ENCODE measurements at places on chromosomes 5 and 9.

DNA sequence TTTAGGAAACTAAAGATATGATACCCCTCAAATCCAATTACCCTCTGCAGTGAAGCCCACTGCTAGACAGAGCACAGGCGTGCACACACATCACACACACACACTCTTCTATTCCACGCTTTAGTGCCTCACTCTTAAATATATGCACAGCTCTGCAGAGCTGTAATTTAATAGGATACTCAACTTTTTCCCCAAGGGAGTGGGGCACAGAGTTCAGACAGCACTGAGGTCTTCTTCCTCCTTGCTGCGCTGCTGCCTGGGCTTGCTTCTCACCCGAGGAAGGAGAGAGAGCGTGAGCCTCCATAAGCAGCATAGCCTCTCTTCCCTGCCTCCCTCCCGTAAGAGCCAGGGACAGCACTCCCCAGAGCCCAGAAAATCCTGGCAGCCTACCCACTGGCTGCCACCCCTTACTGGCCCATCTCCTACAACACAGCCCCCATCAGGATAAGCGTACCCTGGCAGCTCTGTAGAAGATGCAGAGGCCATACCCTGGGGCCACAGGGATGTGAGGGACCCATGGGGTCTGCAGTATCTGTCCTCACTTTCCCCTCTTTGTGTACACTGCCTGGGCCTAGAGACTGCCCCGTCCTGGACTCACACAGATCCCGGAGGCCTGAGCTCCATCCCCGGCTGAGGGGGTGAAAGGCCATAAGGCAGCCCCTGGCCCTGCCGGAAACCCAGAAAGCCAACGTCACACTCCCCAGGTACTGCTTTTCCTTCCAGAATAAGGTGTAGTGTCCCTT lies 102.1 kb downstream of the C5orf15 start:
- no peak overlapping the region for H3K4me3 ChIP-seq
- DNase-seq: no peak
- H3K4me1 ChIP-seq: no peaks in the 10 kb centered on the region
- H3K27me3 ChIP-seq: peaks cover 55% of the 10 kb centered on the region

DNA sequence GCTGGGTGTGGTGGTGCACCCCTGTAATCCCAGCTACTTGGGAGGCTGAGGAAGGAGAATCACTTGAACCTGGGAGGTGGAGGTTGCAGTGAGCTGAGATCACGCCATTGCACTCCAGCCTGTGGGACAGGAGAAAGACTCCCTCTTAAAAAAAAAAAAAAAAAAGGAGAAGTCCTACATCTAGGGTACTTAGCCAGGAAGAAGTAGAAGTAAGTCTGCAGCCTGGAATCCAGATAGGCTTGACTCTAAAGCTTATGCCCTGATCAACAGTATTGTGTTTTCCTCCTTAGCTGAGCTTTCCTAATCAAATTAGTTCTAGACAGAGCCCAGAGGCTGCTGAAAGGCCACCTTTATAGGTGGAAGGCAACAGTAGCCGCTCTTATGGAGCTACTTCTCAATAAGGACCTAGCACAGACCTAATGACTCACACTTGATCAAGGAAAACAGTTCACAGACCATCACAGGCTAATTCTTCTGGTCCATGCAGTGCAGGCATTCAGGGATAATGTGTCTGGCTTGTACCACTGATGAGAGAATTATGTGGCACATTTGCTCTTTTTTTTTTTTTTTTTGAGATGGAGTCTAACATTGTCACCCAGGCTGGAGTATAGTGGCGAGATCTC lies 105.5 kb upstream of the KLF4 start:
- H3K27ac ChIP-seq: no peak overlapping the region
- no peaks in the 10 kb centered on the region for H3K27me3 ChIP-seq
- no peak overlapping the region for H3K4me3 ChIP-seq
- DNase-seq: no peak
- H3K4me1 ChIP-seq: no peaks in the 10 kb centered on the region

DNA sequence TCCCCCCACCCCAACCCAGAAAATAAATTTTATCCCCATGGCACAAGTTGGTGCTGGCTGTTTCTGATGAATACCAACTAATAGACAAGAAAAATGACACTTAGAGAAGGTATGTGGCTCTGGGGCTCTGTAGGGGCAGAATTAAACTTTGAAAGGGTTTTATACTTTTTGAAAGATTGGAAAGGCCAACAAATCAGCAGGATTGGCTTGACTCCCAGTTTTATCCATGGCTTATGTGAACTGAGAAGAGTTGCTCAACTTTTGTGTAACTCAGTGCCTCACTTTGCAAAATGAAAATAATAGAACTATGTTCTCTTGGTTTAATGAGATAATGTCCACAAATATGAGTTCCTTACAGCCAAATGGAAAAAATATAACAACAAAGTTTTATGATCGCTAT lies 288.9 kb upstream of the KIF2A start:
- DNase-seq: no peak
- no peaks in the 10 kb centered on the region for H3K4me1 ChIP-seq
- no peaks in the 10 kb centered on the region for H3K36me3 ChIP-seq
- no peak overlapping the region for H3K4me3 ChIP-seq
- peaks cover 11% of the 10 kb centered on the region for H3K27me3 ChIP-seq

DNA sequence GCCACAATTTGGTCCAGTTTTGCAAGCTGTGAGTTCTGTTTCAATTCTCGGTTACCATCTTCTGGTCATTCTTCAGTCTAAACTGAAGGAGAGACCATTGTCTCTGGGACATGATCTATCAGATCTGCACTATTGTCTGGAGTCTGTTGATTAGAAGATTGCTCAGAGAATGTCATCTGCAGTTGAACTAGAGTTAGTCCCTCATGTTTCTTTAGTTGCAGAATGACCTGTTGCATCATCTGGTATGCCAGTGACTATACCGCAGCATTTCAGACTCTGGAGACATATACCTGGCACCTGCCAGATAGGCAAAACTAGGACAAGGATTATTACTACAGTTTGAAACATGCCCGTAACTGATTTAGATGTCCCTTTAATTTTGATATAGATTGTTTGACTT lies 194.8 kb downstream of the LRRC70 start:
- H3K27me3 ChIP-seq: no peaks in the 10 kb centered on the region
- H3K4me3 ChIP-seq: no peak overlapping the region
- no peak for DNase-seq
- H3K4me1 ChIP-seq: no peaks in the 10 kb centered on the region
- no peaks in the 10 kb centered on the region for H3K36me3 ChIP-seq

DNA sequence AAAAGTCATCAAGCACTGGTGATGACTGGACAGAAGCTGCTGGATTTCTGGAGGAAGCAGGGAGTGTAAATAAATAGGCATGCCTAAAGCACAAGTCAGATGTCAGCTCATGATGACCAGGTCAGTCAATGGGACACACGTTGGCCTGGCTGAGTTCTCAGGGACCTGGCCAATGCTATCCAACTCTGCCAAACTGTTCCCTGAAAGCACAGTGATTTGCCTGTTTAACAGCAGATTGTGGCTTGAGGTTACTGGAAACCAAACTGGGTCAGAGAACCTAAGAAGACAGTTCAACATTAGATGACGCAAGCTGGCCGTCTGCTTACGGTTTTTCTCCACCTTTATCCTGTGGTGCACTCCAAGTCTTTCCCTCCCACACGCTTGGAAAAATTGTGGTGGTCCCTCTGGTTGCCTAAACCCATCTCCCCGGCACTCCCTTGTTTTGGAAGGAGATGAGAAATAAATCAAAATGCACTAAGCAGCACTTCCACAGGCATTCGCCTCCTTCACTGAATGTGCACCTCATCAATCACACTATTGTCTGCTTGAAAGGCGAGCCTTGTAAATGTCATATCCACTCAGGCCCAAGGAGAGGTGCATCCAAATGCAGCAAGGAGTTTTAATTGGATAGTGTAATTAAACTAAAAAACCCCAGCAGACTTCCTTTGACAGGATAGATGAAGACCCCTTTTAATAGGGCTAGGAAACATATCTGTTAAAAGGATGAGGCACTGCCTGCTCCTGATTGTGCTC lies 199.4 kb downstream of the GAPVD1 start:
- no peak overlapping the region for H3K4me3 ChIP-seq
- H3K27ac ChIP-seq: no peak overlapping the region
- no peaks in the 10 kb centered on the region for H3K27me3 ChIP-seq
- no peak for DNase-seq
- no peaks in the 10 kb centered on the region for H3K4me1 ChIP-seq

DNA sequence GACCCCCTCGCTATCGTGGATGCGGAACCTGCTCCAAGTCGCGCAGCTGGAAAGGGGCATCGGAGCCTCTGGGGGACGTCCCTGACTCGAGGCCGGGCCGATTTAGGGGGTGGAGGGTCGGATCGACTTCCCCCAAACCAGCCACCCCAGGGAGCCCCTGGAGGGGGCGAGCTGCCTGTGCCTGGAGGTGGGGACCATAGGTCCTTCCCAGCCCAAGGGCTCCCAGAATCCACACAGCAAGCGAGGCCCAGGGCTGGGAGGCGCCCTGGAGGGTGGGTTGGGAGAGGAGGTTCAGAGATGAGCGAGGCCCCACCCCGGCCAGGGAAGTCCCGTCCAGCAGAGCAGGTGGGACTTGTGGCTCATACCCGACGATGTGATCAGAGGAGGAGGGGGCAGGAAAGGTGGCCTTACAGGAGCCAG lies 147.6 kb downstream of the GAPVD1 start:
- no peak overlapping the region for H3K27ac ChIP-seq
- H3K36me3 ChIP-seq: peaks cover 2% of the 10 kb centered on the region
- peaks cover 20% of the 10 kb centered on the region for H3K4me1 ChIP-seq
- no peak for DNase-seq

DNA sequence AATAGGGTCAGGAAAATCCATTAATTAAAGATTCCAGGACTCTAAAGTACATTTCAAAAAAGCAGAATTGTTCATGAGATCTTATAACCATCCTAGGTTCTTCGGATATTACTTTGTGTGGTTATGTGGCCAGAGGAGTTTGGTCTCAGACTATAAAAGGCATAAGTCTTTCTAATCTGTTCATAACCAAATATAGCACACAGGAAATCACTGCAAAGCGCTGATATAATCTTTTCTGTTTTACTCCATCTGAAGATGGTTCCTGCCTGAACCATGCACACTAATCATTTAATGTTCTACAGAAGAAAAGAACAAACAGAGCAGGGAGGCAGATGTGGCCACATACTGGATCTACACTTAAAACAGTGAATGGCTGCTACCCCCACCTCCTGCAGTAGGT lies 182.8 kb downstream of the SEMA5A start:
- H3K4me1 ChIP-seq: no peaks in the 10 kb centered on the region
- H3K4me3 ChIP-seq: no peak overlapping the region
- no peak overlapping the region for H3K27ac ChIP-seq
- H3K27me3 ChIP-seq: no peaks in the 10 kb centered on the region

- H3K27me3 ChIP-seq: no peaks in the 10 kb centered on the region
- no peak for DNase-seq
- peaks cover 22% of the 10 kb centered on the region for H3K36me3 ChIP-seq
- H3K4me1 ChIP-seq: peaks cover 17% of the 10 kb centered on the region
- H3K4me3 ChIP-seq: peak overlapping the region; percentile 81
Observed at GRCh38 chr5:80655231-80655774, 520 bp upstream of the DHFR start.

DNA sequence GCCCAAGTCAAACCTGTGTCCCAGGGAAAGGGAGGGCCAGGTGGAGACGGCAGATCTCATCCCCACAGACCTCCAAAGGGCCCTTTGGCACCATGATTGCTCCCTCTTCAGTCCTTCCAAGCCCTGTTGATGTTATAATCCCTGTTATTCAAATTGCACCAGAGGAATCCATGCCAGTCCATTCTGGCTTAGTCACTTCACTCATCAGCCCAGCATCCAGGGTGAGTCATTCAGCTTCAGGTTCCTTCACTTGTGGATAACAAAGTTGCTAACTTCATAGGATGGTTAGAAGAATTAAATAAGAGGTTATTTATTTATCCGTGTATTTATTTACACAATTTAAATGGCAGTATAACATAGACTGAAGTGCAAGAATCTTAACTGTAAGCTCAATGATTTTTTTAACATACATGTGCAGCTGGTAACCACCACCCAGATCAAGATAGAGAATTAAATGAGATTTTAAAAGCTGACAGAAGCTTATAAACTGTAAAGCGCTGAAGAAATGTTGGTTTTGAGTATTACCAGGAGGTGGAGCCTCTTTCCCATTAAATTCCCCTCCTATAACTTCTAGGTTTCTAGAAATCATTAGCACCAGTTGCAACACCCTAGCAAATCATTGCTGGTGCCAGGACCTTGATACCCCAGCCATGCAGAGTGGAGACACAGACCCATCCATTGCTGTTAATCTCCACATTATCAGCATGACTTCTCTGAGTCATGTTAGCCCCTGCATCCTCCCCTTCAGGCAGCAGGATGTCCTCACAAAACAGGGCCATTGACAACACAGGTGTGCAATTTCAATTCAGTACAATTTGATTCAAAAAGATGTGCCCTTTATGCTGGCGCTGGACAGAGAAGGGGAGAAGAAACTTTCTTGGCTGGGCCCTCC lies 77.4 kb downstream of the SEC61B start:
- no peak for DNase-seq
- no peaks in the 10 kb centered on the region for H3K4me1 ChIP-seq
- H3K27ac ChIP-seq: no peak overlapping the region
- H3K27me3 ChIP-seq: peaks cover 59% of the 10 kb centered on the region
- H3K36me3 ChIP-seq: no peaks in the 10 kb centered on the region

DNA sequence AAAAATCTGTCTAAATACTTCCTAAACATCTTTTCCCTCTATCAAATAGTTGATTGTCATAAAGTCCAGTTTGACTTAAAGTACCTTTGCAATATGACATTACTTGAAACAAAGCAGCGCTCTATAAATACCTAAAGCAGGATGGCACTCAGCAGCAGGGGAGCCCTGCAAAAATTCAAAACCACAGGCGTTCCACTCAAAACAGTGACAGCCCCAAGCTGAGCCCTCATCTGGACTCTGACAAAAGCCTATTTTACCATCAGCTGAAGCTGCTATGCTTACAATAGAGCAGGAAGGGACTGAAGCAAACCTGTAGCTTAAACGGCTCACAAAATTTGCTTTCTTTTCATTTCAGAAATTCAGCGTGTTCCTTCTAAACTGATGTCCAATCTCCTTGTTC lies 11.5 kb downstream of the GABRA6 start:
- no peak for DNase-seq
- H3K36me3 ChIP-seq: no peaks in the 10 kb centered on the region
- no peaks in the 10 kb centered on the region for H3K4me1 ChIP-seq
- no peak overlapping the region for H3K4me3 ChIP-seq

GRCh38 chr5:149636861-149637246 lies 55.6 kb downstream of the ARHGEF37 start:
- no peaks in the 10 kb centered on the region for H3K4me1 ChIP-seq
- no peak overlapping the region for H3K4me3 ChIP-seq
- DNase-seq: no peak
- no peaks in the 10 kb centered on the region for H3K36me3 ChIP-seq
- no peaks in the 10 kb centered on the region for H3K27me3 ChIP-seq
- no peak overlapping the region for H3K27ac ChIP-seq

DNA sequence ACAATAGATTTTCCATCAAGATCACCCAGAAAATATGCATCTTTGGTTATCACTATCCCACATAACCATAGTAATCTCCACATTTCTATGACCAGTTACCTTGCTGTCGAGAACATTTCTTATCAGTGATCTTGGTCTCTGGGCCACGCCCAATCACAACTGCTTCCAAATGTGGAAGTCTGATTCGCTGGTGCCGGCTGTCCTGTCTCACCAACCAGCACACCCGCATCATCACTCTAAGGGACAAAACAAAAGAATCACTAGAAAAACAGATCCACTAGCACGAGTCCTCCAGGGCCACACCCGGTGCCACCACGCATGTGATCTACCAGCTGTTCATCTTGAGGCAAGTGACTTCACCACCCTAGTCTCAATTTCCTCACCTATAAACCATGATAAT lies 11.8 kb downstream of the APTX start:
- no peaks in the 10 kb centered on the region for H3K27me3 ChIP-seq
- peaks cover 46% of the 10 kb centered on the region for H3K36me3 ChIP-seq
- no peak overlapping the region for H3K4me3 ChIP-seq
- DNase-seq: no peak

Measured in central memory CD8-positive, alpha-beta T cell (primary cell).